ENCODE measurements at places on chromosomes 2 and 18. TPM values are rescaled to one million over a fixed set of nuclear protein-coding genes. Genes with fewer than 3 reads are reported as not detected.

CCT4 gene
- 74.4 TPM for total RNA-seq

IL36RN gene
- not detected for total RNA-seq

WDR12 gene
- 10.8 TPM for total RNA-seq

PRKAG3 gene
- total RNA-seq: not detected

SLC23A3 gene
- total RNA-seq: 0.58 TPM

ADI1 gene
- total RNA-seq: 130 TPM
